Cardiac muscle cell (in vitro differentiated cells and primary cell): ENCODE measurements at places on chromosomes 4 and X.

- H3K36me3 ChIP-seq: peaks cover under 1% of the 10 kb centered on the region
- H3K27ac ChIP-seq: no peak overlapping the region
- H3K4me1 ChIP-seq: peaks cover 27% of the 10 kb centered on the region
- peak overlapping the region; percentile 94 for H3K4me3 ChIP-seq
These were observed 1.7 kb upstream of the SRP72 start for GRCh38 chr4:56465599-56466295.

DNA sequence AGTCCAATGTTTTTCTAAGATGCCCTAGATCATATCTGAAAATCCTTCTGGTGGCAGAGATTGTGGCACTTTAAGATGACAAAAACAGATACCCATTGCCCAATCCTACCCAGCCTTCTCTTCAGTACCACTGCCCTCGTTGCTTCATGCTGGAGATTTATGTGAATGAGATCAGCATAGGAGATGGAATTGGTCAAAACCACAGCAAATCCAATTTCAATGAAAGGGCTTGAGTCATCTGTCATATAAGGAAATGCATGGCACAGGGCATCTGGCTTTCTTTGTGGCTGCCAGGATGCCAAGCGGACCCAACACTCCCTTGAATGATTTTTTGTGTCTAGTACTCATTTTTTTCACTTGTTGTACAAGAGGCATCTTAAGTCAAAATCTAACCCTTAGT lies 16.8 kb downstream of the AFF2 start:
- H3K4me1 ChIP-seq: peaks cover 6% of the 10 kb centered on the region
- DNase-seq: no peak
- no peaks in the 10 kb centered on the region for H3K27me3 ChIP-seq
- no peaks in the 10 kb centered on the region for H3K36me3 ChIP-seq
- H3K27ac ChIP-seq: no peak overlapping the region

GRCh38 chr4:115790812-115791211 lies 677.4 kb upstream of the NDST4 start:
- no peak overlapping the region for H3K4me3 ChIP-seq
- no peaks in the 10 kb centered on the region for H3K27me3 ChIP-seq
- H3K4me1 ChIP-seq: no peaks in the 10 kb centered on the region
- no peak overlapping the region for H3K27ac ChIP-seq

- H3K36me3 ChIP-seq: no peaks in the 10 kb centered on the region
- no peak overlapping the region for H3K27ac ChIP-seq
- H3K27me3 ChIP-seq: no peaks in the 10 kb centered on the region
These were observed 390.5 kb upstream of the TECRL start for GRCh38 chr4:64799751-64800150.

DNA sequence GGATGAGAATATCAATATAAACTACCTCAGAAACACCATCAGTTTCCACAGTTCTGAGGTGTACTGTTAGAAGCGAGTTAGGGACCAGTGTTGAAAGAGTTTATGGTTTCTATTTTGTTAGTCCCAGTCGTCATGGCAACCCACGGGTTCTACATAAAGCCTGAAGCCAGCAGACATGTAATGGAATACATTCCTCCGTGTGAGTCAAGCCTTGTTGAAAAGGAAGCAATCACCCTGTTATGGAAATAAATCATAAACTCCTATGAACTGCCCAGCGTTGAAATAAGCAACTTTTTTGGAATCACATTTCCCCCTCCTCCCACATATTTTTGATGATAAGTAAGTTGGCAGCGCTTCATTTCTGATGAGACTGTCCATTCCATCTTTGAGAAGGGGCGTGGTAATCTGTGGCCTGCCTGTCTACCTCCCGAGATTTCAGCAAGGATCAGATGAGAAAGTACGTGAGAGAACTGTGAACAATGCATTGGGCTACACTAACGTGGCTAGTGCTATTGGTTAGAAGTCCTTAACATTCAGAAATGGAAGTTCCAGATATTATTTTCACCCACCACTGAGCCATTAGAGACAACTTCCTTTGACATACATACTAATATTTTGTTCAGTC lies 40.4 kb upstream of the PDHA1 start:
- no peaks in the 10 kb centered on the region for H3K36me3 ChIP-seq
- DNase-seq: peak; percentile 63
- no peak overlapping the region for H3K27ac ChIP-seq
- no peak overlapping the region for H3K4me3 ChIP-seq

DNA sequence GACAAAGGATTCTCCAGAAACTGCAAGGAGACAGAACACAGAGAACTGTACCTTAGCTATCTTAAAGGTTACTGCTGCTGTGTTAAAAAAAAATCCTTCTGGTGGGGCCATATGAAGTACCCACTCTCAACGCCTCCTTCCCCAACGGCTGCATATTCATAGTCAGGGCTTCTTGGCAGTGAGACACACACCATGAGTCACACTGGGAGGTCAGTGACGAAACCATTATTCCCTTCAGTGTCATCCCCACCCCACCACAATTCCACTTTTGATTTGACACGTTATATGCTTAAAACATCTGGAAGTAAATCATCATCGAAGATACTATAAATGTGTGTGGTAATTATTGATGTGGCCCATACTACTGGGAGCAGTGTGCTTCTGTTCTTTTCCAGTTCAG lies 271.5 kb downstream of the LDB2 start:
- no peaks in the 10 kb centered on the region for H3K36me3 ChIP-seq
- DNase-seq: no peak
- H3K27me3 ChIP-seq: no peaks in the 10 kb centered on the region
- H3K4me3 ChIP-seq: no peak overlapping the region
- no peak overlapping the region for H3K27ac ChIP-seq

DNA sequence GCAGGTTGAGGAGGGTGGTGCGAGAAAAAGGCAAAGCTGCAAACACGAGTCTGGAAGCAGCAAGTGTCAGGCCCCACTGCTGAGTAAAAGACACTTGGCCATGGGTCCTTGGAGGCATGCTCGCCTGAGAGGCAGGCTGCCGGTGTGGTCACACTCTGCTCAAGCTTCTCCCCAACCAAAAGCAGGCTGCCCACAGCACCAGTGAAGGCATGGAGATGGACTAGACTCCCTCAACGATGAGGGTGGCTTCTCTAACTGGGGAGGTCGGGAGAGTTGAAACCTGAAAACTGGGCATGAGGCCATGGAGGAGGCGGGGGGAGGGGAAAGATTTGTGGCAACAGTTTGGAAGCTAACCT lies 86.5 kb downstream of the ATG4A start:
- no peak overlapping the region for H3K27ac ChIP-seq
- H3K4me1 ChIP-seq: no peaks in the 10 kb centered on the region
- no peak for DNase-seq
- no peak overlapping the region for H3K4me3 ChIP-seq
- peaks cover 5% of the 10 kb centered on the region for H3K36me3 ChIP-seq

DNA sequence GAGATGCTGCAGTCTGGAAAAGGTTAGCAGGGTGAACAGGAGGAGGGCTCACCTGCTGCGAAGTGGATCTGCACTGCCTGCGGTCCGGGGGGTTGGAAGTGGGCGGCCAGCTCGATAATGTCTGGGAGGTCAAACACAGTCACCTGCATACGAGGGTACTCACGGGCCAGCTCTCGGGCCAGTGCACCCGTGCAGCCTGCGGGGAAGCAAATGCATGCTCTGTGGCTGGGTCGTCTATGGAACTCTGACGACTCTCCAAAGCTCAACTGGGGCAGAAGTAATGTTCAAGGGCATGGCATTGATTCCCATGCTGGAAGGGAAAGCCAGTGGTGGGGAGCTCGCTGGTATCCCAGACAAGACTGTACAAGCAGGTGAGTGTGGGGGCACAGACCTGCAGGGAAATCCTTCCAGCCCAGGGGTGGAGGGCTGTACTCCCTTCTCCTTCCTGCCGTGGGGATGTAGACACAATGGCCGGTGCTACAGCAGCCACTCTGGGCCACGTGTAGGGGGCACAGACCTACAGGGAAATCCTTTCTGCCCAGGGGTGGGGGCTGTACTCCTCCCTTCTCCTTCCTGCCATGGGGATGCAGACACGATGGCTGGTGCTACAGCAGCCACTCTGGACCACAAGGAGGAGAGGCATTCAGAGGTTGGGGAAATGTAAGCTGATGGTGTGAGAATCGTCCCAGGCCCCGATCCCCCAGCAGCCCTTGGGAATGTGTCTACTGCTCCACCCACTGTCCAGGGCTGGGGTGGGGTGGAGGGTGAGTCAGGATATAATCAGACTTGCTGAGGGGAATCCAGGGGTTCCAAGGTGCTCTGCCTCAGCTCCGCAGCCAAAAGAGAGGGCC lies 26.2 kb upstream of the SLC25A6 start:
- H3K4me1 ChIP-seq: no peaks in the 10 kb centered on the region
- H3K27ac ChIP-seq: no peak overlapping the region
- DNase-seq: no peak
- H3K27me3 ChIP-seq: no peaks in the 10 kb centered on the region

DNA sequence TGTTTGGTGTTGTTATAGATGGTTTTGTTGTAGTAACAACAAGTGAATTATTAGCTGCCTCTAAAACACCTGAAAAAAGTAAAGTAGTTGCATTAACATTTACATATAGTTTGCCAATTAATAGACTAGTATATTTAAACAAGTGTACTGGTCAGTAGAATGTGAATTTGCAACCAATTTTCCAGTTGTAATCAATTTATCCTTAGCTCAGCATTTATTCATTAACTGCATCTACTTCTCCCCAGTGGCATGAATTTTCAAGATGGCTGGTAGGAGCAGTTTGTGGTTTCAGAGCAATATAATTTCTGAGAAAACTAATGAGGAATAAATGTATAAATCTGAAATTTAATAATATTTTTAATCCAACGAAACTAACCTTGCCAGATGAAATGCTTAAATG lies 37.9 kb downstream of the EMCN start:
- peaks cover 7% of the 10 kb centered on the region for H3K4me1 ChIP-seq
- no peak overlapping the region for H3K4me3 ChIP-seq
- no peak overlapping the region for H3K27ac ChIP-seq
- no peak for DNase-seq
- no peaks in the 10 kb centered on the region for H3K27me3 ChIP-seq

DNA sequence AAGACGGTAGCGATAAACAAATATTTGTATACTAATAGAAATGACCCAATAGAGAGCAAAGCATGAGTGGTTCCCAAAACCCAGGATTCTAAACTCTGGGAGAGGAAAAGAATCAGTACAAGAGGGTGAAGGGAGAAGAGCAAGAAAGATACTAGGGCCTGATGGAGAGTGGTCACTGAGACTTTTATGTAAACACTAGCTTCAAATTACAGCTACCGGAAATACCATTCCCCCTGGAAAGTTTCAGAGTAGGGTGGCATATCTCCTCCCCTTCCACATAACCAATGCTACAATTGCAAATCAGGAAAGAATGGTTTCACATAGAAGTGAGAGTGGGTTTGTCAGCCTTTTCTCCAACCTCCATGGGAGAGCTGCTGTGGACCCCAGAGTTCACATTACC lies 77.1 kb downstream of the EIF4E start:
- H3K36me3 ChIP-seq: no peaks in the 10 kb centered on the region
- H3K27ac ChIP-seq: no peak overlapping the region
- peak; percentile 53 for DNase-seq
- H3K27me3 ChIP-seq: no peaks in the 10 kb centered on the region
- no peaks in the 10 kb centered on the region for H3K4me1 ChIP-seq
- no peak overlapping the region for H3K4me3 ChIP-seq

DNA sequence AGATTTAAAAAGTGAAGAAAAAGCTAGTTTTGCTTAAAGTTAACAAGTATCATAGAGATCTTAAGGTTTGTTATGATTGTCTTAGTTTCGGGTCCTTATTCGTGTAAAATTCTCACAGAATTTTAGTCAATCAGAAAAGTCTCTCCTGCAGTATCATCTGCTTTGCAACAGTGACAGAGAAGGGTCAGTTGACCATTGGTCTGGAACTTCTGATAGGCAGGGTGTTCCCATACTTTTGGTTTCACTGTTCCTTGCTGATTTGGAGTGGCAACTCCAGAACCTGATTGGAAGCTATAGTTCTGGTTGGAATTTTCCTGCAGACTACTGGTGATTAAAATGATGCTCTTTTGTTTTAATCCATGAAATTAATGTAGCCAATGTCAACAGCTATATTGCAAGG lies 1.8 kb downstream of the IL15 start:
- H3K27me3 ChIP-seq: peaks cover 51% of the 10 kb centered on the region
- H3K27ac ChIP-seq: no peak overlapping the region
- no peak overlapping the region for H3K4me3 ChIP-seq

- H3K4me3 ChIP-seq: no peak overlapping the region
- no peak overlapping the region for H3K27ac ChIP-seq
These were observed 50.1 kb downstream of the RASGEF1B start for GRCh38 chr4:81421346-81422218.

- H3K36me3 ChIP-seq: no peaks in the 10 kb centered on the region
- no peak overlapping the region for H3K4me3 ChIP-seq
- H3K27me3 ChIP-seq: no peaks in the 10 kb centered on the region
- no peaks in the 10 kb centered on the region for H3K4me1 ChIP-seq
- no peak for DNase-seq
- no peak overlapping the region for H3K27ac ChIP-seq
These were observed 28.0 kb downstream of the ZNF185 start for GRCh38 chrX:152925835-152926234.

- peak overlapping the region; percentile 32 for H3K4me3 ChIP-seq
- H3K4me1 ChIP-seq: no peaks in the 10 kb centered on the region
- DNase-seq: peak; percentile 66
- no peaks in the 10 kb centered on the region for H3K36me3 ChIP-seq
- H3K27me3 ChIP-seq: peaks cover 26% of the 10 kb centered on the region
These were observed 586 bp downstream of the HERC5 start for GRCh38 chr4:88457307-88458103.

DNA sequence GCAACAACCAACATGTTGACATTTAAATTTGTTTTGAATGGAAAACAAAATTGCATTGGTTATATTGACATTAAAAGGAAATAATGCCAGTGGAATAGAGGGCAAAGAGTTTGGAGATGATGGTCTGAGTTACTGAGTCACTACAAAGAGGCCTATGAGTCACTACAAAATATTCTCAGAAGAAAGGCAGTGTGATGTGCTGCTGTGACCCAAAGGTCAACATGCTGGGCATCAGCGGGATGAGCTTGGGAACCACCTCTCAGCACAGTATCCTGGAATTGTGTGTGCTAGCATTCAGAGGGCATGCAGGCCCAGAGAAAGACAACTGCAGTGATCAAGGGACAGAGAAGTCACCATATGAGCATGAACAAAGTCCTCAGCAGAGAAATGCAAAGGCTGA lies 2.8 kb downstream of the CMC4 start:
- no peaks in the 10 kb centered on the region for H3K27me3 ChIP-seq
- no peaks in the 10 kb centered on the region for H3K4me1 ChIP-seq
- DNase-seq: peak; percentile 35
- H3K4me3 ChIP-seq: no peak overlapping the region
- no peak overlapping the region for H3K27ac ChIP-seq
- H3K36me3 ChIP-seq: no peaks in the 10 kb centered on the region

GRCh38 chrX:65582450-65583082 lies 48.0 kb upstream of the LAS1L start:
- H3K4me3 ChIP-seq: no peak overlapping the region
- H3K4me1 ChIP-seq: no peaks in the 10 kb centered on the region
- DNase-seq: no peak
- H3K36me3 ChIP-seq: no peaks in the 10 kb centered on the region
- no peak overlapping the region for H3K27ac ChIP-seq

DNA sequence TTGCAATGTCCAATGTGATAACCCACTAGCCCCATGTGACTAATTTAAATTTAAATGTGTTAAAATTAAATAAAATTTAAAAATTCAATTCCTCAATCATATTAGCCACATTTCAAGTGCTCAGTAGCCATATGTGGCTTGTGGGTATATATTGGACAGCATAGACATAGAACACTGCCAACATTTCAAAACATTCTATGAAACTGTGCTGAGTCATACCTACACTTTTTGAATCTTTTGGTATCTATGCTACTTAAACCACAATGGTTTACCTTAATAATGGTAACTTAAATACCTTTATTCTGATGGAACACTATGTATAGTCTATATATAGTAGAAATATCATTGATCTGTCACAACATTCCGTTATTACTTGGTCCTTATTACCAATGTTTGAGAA lies 223.4 kb upstream of the ATOH1 start:
- H3K36me3 ChIP-seq: no peaks in the 10 kb centered on the region
- no peaks in the 10 kb centered on the region for H3K4me1 ChIP-seq
- no peaks in the 10 kb centered on the region for H3K27me3 ChIP-seq
- no peak overlapping the region for H3K4me3 ChIP-seq
